Stimulated activated CD4-positive, alpha-beta T cell treated with anti-CD3 and anti-CD28 coated beads, Interleukin-4, amount 100 ng/mL, for 1 hour (primary cell): ENCODE measurements at places on chromosomes 1 and 21.
A peak's percentile ranks its signal among the peaks of the same experiment; 100 is the strongest.

- DNase-seq: no peak
Measured at GRCh38 chr1:229579059-229579673, 20.7 kb upstream of the ABCB10 start.

DNA sequence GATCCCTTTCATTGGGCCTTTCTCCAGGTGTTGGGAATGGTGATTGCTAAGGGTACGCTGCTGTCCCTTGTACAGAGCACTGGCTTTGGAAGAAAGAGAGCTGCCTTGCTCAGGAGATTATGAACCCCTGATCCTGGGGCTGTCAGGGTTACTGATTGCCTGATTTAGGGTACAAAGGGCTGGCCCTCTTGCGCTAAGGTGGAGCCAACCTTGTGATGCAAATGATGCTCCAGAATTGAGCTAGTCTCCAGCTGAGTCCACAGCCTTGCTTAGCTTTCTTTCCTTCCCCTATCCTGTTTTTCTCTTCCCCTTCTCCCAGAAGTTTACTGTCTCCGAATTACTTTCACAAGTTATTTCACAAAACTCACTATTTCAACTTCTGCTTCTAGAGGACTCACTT lies 334.7 kb downstream of the AMY1C start:
- DNase-seq: no peak

GRCh38 chr1:225207791-225208190 lies 220.0 kb downstream of the LBR start:
- DNase-seq: no peak

- DNase-seq: no peak
Measured at GRCh38 chr1:90291431-90292216, 296.7 kb downstream of the ZNF326 start.

- DNase-seq: no peak
Measured at GRCh38 chr1:116697548-116698243, 30.2 kb upstream of the IGSF3 start.

DNA sequence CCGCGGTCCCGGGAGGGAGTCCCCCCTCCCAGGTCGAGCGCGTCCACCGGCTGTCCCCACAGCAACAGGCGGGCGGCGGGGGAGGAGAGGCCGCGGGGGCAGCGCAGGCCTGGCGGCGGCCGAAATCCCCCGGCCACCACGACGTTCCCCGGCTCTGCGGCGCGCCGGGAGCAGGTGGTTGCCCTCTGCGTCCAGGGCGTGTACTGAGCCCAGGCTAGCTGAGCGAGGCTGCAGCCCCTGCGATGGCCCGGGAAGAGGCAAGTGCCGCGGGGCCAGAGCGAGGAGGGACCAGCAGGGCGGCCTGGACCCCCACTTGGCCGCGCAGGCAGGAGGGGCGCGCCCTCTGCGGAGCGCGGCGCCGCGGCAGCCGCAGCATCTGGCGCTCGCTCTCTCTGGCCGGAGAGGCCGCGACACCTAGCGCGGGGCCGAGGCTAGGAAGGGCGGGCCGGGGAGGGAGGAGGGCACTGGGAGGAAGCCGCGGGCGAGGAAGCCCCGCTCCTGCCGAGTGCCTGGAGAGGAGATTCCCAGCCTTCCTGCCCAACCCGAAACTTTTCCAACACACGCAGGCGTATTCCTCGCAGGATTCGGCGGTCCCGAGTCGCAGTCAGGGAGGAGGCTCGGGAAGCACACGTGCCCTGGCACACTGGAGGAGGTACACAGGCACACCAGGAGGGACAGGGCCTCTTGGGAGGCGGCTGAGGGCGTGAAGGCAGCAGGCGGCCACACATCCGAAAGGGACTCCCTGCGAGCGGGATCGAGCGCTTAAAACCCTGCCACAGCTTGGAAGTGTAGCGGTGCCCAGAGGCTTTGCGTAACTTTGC lies 4.9 kb upstream of the PROX1 start:
- no peak for DNase-seq

- no peak for DNase-seq
Measured at GRCh38 chr1:106637566-106637965, 418.9 kb upstream of the PRMT6 start.

- no peak for DNase-seq
Measured at GRCh38 chr1:230797942-230798365, 50.8 kb downstream of the CAPN9 start.

DNA sequence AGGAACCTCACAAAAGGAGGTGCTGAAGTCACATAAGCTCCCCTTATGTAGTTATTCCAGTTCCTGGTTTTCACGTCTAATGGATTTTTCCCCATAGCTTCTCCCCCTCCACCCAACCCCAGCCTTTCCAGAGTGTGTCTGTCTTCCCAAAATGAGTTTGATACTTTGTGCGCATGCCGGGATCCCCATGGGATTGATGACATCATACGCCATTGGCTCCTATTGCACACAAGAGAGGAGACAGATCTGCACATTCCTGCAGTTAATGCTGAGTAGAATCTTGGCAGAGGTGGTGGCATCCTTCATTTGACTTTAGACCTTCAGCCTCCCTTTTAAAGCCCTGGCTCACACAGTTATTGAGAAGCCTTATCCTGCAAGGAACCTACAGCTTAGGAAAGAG lies 71.4 kb downstream of the DDR2 start:
- DNase-seq: no peak

DNA sequence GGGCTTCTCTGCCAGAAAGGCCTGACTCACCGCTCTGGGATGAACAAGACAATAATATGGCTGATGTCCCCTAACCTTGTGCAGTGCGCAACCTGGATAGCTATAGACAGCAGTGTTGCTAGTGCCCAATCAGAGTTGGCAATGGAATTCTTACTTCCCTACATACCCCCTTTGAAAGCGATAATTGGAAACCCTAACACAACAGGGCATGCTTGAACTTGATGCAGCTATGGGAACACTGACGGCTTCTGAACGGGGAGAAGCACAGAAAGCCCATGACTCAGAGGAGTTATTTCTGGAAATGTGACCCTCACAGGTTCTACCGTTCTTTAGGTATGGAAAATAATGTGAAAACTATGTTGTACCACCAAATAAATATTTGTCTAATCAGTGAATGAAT lies 200.6 kb downstream of the TRABD2B start:
- DNase-seq: no peak

GRCh38 chr21:38356883-38357625 lies 100.3 kb downstream of the KCNJ15 start:
- no peak for DNase-seq

- DNase-seq: no peak
Measured at GRCh38 chr1:14614341-14614740, 15.9 kb downstream of the KAZN start.

DNA sequence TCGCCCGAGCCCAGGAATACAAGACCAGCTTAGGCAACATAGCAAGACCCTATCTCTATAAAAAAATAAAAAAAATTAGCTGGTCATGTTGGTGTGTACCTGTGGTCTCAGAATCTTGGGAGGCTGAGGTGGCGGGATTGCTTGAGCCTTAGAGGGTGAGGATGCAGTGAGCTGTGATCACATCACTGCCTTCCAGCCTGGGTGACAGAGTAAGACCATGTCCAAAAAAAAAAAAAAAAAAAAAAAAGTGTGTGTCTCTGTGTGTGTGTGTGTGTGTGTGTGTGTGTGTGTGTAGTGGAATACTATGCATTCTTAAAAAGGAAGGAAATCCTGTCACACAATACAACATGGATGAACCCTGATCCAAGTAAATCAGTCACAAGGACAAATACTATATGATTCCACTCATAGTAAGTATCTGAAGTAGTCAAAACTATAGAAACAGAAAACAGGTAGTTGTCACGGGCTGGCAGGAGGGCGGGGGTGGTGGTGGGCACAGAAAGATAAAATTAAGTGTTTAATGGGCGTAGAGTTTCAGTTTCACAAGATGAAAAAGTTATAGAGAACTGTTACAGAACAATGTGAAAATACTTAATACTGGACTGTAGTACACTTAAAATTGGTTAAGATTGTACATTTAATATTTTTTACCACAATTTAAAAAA lies 47.8 kb downstream of the SELENOF start:
- no peak for DNase-seq

DNA sequence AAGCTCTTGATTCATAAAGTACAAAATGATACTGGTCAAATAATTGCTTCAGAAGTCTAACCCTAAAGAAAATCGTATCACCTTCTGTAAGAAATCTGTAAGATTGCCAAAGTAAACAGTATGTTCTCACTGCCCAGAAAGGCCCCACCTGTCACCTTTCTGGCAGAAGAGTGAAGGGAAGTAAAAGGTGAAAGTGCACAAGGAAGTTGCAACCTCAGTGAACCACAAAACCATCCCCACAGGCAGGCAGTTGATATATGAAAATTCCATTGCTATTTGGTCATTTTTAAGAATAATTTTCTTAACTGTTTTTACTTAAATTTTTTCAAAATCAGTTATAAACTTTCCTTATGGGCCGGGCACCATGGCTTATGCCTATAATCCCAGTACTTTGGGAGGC lies 48.5 kb upstream of the FBXO28 start:
- no peak for DNase-seq

DNA sequence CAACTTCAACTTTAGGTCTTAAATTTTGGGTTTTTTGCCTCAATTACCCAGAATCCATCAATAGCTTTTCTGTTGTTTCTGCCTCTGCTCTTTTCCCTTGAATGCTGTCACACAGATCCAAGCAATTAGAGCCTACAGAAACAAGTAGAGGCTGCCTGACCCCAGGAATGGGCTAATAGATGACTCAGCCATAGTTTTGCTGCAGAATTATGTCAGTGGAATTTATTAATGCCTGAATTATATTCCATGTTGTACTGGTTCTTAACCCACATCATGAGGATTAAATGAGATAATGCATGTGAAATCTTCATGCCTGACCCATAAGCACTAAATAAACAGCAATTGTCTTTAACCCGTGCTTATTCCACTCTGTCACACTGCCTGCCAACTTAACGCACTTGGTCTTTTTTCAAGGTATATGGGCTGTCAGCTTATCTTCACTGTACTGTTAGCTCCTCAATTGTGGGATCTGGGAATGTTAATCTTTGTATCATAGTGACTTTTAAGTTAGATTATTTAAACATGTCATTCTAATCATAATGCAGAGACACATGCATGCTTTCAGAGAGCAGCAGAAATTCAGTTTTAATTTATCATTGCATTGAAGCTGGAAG lies 213.3 kb downstream of the ROR1 start:
- DNase-seq: no peak

GRCh38 chr1:5744911-5745799 lies 247.1 kb downstream of the NPHP4 start:
- no peak for DNase-seq

DNA sequence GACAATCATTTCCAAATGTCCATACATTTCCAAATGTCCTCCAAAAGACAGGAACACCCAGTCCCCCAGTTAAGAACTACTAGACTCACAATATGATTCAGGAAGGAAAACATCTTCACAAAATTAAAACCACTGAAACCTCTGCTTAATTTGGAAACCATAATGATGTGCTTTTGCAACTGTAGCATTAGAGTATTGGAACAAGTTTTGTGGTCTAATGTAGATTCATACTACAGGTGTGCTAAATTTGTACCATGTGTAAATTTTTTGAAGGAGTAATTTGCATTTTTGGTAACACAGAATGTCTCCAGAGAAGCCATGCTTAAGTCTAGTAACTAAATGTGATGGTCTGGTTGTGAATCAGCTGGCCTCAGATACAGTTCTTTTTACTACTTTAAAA lies 129.6 kb downstream of the DPYD start:
- DNase-seq: no peak

DNA sequence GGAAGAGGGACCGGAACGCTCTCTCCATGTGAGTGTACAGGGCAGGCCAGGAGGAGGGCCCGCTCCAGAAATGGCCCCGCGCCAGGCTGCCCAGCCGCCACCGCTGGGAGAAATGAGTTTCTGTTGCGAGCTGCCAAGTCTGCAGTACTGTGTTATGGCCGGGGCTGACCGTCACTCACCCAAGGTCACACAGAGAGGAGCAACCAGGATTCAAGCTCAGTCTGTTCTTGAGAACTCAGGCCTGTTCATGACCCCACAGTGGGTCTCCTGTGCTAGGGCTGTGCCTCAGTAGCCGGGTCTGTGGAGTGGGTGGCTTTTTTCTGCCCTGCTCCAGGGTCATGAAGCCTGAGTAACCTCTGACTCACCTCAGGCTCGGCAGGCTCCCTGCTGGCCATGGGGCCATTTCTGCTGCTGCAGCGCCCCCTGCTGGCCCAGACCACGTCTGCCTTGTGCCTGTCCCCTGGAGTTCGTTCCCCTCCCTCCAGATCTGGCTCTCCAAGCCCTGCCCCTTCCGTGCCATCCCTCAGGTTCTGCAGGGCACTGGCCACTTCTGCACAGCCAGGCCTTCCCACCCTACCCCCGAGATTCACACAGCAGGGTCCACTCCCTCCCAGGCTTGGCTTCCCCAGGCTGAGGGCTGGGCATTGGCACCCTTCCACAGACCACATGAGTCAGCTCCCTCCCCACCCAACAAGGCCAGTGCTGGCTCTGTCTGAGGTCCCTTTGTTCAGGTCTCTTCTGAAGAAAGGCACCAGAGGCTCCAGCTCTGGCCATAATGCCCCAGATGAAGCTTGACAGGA lies 51.8 kb downstream of the EDN2 start:
- peak; percentile 71 for DNase-seq

- peak; percentile 50 for DNase-seq
Measured at GRCh38 chr1:12275370-12275769, 45.5 kb downstream of the VPS13D start.

DNA sequence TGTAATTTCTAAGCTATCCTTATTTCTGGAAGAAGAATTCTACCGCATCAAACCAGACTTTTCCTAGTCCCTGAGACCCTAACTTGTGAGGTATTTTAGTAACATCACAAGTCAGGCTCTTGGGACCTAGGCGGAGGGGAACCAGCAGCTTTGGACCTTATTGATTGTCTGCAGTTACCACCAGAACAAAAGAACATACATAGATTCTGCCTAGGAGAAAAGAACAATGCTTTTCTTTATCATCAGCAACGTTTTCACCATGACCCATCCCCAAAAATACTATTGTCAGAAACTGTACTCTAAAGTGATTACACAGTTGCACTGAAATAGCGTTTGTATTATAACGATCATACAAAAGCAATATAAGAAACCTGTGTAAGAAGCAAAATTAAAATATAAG lies 860.4 kb downstream of the USP25 start:
- DNase-seq: no peak

DNA sequence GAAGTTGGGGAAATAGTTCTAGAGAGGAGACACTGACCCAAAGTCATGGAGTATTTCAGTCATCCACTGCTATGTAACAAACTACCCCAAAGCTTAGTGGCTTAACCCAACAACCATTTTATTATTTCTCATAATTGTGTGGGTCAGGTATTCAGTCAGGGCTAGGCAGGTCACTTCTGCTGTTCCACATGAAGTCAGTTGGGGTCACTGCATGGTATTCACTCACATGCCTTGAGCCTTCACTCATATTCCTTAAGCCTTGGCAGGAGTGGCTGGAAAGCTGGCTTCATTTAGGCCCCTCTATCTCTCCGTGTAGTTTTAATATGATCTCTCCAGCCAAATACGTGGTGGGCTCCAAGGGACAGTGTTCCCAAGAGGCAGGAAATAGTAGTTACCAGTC lies 17.5 kb upstream of the RNF11 start:
- no peak for DNase-seq

- DNase-seq: no peak
Measured at GRCh38 chr1:202046748-202047708, 36.6 kb downstream of the ELF3 start.

- DNase-seq: no peak
Measured at GRCh38 chr21:28632755-28633408, 359.8 kb downstream of the LTN1 start.

- DNase-seq: no peak
Measured at GRCh38 chr1:26560403-26560780, 30.8 kb downstream of the RPS6KA1 start.

GRCh38 chr1:212670301-212670700 lies 29.3 kb downstream of the BATF3 start:
- DNase-seq: no peak
